ENCODE measurements at places on chromosomes 4 and X.

GRCh38 chrX:11913001-11913400 is 155.0 kb downstream of the MSL3 start:
- no peak for DNase-seq

GRCh38 chr4:48968814-48969213 is 17.3 kb upstream of the CWH43 start:
- DNase-seq: no peak

DNA sequence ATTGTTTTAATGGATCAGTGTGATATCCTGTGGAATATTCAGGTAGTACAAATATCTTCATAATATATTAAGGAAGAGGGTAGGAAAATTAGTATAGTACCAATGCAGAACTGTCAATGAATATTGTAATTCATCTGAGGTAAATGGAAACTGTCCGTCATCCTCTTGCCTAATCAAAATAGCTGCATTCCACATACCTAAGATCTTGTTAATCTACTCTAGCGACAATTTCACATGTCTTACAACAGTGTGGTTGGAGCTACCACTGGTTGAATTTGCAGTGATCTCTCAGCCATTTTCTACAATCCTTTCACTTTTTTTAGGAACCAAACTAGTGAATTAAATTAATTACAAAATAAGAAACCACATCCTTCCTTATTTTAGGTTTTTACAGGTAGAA is 117.5 kb downstream of the PCDH18 start:
- no peak for DNase-seq

DNA sequence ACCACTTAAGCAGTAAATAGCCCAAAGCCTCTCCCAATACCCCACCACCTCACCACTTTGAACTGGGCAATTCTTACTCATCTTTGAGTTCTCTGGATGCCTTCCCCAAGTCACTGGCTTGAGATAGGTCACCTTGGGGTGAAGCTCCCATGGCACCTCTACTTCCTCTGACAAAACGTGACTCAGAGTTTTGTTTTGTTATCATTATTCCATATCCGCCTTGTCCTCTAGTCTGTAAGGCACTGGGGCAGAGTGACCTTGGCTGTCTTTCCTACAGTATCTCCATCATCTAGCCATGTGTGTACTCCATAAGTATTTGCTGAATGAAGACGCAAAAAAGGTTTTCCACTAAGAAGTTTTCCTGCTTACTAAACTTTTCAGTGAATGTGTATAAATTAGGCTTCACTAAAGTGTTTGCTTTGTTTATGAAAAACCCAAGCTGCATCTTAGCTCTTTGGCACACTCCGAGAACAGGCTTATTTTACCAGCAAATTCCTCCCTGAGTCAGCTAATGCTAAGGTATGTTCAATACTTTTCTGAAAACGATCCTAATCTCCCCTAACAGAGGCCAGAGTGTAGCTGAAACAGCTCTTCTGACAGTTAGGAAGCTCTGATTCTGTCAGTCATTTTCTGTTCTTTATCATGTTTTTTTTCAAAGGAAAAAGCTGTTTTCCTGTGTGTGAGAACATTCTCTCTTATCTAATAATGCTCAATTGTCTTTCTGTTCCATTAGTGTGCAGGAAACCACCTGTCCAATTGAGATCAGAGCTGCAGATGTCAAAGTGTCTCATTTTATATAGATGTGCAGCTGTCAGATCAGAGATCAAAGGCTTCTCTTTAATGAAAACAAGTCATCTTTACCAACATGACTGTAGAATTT is 30.2 kb upstream of the TSPAN5 start:
- no peak for DNase-seq

DNA sequence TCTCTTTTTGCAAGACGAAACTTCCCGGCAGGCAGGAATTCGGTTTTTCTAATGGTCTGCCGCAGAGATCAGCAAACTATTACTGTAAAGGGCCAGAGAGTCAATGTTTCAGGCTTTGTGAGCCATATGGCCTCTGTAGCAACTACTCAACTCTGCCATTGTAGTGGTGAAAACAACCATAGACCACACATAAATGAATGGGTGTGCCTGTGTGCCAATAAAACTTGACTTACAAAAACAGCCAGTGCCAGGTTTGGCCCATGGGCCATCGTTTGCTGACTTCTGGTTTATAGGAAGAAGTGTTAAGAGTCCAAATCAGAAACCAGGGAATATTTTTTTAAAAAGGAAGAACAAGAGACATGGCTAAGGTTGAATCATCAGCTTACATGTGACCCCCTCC is 163.0 kb downstream of the SH3KBP1 start:
- DNase-seq: no peak
